Colonic mucosa (tissue), 4 donors: ENCODE measurements at places on chromosomes 1 and 21.

- DNase-seq: no peak
Observed at GRCh38 chr1:27778056-27778455, 5.0 kb downstream of the STX12 start.

- peak; percentile 90 for DNase-seq
Observed at GRCh38 chr1:27366411-27367159, at the start of gene MAP3K6. MAP3K6 (minus strand) TSS chr1:27366961; CDS start chr1:27366597, 364 bp downstream.

DNA sequence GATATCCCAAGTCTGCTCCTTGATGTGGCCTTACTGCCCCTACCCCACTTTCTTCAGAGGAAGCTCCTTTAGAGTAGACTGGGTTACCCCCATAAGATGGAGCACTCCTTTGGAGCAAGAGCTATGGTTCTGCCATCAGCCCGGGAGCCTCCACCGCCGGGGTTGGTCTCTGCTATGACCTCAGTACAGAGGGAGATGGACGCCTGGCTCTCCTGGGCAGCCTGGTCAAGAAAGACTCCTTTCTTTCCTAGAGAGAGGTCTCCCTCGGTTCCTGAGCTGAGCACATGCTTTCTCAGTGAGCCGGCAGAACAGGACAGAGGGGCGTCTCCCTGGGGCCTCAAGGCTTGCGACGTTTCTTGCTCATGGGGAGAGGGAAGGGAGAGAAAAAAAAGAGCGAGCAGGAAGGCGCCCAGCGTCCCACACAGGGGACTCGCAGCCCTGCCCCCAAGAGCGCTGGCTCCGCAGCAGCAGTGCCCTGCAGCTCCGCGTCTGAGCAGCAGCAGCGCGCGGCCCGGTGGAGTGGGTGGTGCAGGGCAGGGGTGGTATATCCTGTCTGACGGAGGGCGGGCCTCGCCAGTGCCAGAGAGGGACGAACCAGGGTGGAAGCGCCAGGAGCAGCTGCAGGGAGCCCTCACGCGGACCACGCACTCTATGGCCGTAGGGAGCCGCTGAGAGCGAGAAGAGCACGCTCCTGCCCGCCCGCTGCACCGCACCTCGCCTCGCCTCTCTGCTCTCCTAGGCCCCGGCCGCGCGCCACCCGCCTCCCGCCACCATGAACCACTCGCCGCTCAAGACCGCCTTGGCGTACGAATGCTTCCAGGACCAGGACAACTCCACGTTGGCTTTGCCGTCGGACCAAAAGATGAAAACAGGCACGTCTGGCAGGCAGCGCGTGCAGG, at the start of gene PKP1:
TSS of gene PKP1 (plus strand) at position 576 of the 899 bp plus-strand sequence. CDS start at position 773, 197 bp downstream.
- DNase-seq: peak; percentile 69

GRCh38 chr1:205244384-205244783, 16.6 kb downstream of the TMCC2 start:
- DNase-seq: no peak

DNA sequence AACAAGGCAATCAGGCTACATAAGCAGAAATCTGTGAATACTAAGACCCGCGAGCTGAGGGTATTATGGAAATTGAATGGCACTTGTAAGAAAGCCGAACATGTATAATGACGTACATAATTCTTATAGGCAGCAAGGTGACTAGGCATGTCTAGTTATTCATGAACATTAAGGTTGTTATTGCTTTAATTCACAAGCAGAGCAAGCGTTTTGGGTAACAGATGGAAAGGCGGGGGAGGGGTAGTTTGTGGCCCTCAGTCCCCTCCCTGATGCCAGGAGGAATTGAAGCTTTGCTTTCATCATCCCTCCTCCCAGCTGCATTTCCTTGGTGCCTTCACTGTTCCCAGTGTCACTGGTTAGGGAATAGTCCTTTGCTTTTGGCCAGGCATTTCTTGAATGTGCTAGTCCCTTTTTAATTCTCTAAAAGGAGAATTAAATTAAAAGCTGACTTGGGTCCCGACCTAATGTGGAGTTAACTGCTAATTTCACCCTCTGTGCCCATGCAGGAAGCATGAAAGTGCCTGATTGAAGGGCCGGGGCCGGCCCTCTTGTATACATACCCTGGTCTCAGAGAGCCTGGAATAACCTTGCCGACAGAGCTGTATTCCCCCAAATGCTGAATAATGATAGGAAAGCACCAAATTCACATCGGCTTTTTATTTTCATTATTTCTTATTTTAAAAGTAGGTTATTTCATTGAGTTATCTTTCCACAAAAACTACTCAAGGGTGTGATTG, 42.5 kb downstream of the RYR2 start:
- DNase-seq: no peak
